ENCODE measurements at places on chromosomes 16 and 17. TPM values are rescaled to one million over a fixed set of nuclear protein-coding genes. Genes with fewer than 3 reads are reported as not detected.

Gene FA2H
- total RNA-seq, result 0.54 TPM

Gene SEZ6L2
- 1.4 TPM for total RNA-seq

Gene SLFN5
- total RNA-seq, result 66.3 TPM

Gene TPPP3
- total RNA-seq, result 13.5 TPM

Gene FUS
- 243 TPM for total RNA-seq

All from aorta (tissue), 5 donors.